LHCN-M2 (cell line): ENCODE measurements at places on chromosomes 6 and 20. TPM values are rescaled to one million over a fixed set of nuclear protein-coding genes. Genes with fewer than 3 reads are reported as not detected.
A peak's percentile ranks its signal among the peaks of the same experiment; 100 is the strongest.

DUSP15 gene
- 0.11 TPM in 1 of 2 replicates, not detected in the other for total RNA-seq

SIRPD gene
- not detected in 2 replicates for total RNA-seq

GRCh38 chr6:56017198-56017597 lies 141.8 kb upstream of the BMP5 start:
- peak; percentile 75 for DNase-seq

DNA sequence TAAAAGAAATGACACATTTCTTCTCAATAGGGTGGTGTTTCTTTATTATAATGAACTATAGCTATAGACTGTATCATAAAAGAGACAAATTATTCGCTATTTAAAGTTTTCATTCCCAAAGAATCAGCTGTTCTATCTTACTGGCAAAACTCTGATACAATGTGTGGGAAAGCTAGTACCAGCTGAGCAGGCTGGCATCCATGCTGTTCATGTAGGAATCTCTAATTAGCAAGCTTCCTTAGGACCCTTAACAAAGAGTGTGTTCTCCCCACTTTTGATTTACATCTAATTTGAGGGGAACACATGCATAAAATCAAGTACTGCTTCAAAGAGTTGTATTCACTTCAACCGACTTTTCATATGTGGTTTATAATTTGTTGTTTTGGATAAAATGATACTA lies 13.2 kb downstream of the STX16 start:
- no peak for DNase-seq

- peak; percentile 81 for DNase-seq
Measured at GRCh38 chr20:39849664-39850063, 839.4 kb downstream of the MAFB start.

- DNase-seq = no peak
Measured at GRCh38 chr20:14685183-14685582, 347.8 kb upstream of the FLRT3 start.

- no peak for DNase-seq
Measured at GRCh38 chr20:46850416-46850815, 44.2 kb upstream of the EYA2 start.

DNA sequence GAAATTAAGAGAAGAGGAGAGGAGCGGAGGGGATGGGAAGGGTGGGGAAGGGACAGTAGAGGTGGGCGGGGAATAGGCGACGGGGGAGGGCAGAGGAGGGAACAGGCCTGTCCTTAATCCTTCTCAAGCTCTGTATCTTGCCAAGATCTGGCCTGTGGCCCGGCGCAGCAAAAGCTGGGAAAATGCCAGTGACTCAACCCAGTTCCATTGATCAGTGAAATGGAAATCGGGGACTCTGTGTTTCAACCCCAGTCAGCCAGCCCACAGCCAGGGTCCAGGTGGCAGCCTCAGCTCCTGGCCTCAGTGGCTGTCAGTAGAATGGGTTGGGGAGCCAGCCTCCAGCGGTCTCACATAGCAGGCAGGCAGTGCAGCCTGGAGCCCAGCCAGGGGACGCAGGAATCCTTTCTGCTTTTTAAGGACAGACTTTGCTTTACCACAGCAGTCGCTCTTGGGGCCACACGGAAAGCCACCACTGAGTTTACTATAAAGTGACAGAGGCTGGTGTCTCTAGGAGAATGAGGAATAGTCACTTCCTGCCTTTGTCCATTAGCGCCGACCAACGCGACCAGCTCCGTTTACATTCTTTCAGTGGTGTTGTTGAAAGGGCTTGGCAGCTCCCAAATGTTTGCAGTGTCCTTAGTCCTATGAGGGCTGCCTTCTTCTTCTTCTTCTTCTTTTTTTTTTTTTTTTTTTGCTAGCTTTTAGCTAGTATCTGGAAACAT lies 128.0 kb downstream of the RIN2 start:
- no peak for DNase-seq

DNA sequence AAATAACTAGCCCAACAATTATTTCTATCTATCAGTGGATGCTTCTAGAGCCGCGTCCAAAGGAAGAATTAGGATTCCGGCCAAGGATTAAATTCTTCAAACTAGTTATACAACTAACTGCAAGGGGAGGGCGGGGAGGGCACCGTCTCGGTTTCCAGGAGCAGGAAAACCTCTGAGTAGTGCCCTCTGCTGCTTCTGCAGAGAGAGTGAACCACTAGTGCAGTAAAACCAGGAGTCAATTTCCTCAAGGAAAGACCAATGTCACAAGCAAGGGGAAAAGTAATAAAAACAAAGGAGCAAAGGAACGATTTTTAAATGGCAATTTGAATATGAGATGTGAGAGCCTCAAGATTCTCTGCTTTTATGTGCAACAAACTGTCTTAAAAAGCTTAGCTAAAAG lies 16.5 kb upstream of the UBE2J1 start:
- DNase-seq = no peak

GRCh38 chr20:32205843-32206759 lies 1.4 kb downstream of the PLAGL2 start:
- DNase-seq = no peak

GRCh38 chr6:154343473-154344308 lies 12.9 kb downstream of the IPCEF1 start:
- DNase-seq = peak; percentile 34

DNA sequence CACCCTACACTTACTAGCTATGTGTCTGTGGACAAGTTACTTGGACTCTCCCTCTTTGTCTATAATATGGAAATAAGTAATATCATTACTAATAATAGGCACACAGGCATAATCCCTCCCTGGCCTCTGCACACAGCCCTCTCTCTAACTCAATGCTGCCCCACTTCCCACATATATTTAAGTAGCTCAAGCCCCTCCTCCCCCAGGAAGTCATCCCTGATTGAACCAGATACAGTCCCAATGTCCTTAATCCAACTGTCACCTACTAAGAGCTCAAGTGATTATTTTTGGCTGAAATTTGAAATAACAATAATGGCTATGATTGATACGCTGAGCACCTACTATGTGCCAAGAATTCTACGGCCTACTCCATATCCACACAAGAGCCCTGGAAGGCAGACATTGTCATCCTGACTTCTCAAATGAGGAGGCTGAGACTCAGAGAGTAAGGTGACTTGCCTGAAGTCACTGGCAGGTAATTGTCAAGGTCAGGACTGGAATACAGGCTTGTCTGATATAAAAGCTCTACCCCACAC lies 29.4 kb downstream of the MRPL14 start:
- DNase-seq = no peak

GRCh38 chr6:147061252-147061651 lies 143.0 kb upstream of the STXBP5 start:
- no peak for DNase-seq

- no peak for DNase-seq
Measured at GRCh38 chr6:163640641-163641040, 226.1 kb downstream of the QKI start.

- no peak for DNase-seq
Measured at GRCh38 chr6:64926051-64926450, 781.0 kb downstream of the EYS start.
